ENCODE measurements at places on chromosomes 12 and 14.
A peak's percentile ranks its signal among the peaks of the same experiment; 100 is the strongest.

GRCh38 chr12:15045451-15045850 is 72.6 kb downstream of the PDE6H start:
- DNase-seq: no peak

- peak; percentile 70 for DNase-seq
Measured at GRCh38 chr12:23204933-23205778, 580.2 kb downstream of the ETNK1 start.

DNA sequence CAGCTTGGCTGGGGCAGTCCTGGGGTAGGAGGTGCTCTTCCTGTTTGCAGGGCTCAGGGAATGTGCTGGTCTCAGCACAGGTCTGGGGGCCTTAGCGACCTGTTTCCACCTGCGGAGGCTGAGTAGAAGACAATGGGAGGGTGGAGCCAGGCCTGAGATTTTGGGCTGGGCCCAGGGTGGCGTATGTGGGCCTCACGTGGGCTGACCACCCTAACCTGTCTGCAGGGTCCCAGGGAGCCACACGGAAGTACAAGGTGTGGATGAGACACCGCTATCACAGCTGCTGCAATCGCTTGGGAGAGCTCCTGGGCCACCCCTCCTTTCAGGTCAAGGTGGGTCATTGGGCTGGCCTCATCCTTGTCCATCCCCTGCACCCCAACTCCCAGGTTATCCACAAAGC is 1.1 kb downstream of the NOC4L start:
- no peak for DNase-seq

GRCh38 chr12:51590347-51591015 is 552 bp upstream of the SCN8A start:
- peak; percentile 75 for DNase-seq

- DNase-seq: no peak
Measured at GRCh38 chr14:52998376-52999015, 47.6 kb upstream of the FERMT2 start.

DNA sequence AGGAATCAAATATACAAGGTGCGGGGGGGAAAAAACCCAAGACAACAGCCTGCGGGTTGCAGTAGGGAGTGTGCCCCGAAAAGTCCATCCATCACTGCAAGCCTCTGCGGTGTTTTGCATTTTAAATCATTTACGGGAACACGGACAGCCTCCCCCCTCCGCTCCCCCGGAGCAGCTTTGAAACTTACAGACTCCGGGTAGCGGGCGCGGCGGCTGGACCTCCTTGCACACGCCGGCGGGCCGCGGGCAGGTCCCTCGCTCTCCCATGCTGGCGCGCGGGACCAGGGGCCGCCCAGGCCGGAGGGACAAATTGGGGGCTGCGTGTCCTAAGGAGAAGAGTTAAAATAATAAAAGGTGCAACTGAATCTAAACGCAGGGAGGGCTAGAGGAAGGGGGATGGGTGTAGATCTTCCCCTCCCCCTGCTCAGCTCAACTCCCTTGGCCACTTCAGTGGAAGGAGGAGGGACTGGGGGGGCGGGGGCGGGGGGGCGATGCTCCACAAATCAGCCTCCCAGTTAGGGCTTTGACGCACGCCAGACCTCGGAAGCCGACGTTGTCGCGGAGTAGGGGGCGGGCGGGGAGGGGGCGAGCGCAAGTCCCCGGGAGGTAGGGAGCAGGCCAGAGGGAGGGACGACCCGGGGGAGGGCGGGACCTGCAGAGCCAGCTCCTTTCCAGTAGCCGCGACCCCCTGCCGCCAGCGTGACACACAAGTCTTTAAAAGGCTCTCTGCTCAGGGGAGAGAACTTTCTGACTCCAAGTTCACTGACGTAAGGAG is at the start of gene KCNJ8:
Gene KCNJ8 (minus strand): TSS at position 349 of the 775 bp plus-strand sequence. CDS start 1,090 bp downstream, outside the sequence.
- peak; percentile 84 for DNase-seq

- no peak for DNase-seq
Measured at GRCh38 chr14:81555051-81555450, 21.4 kb upstream of the SEL1L start.

GRCh38 chr12:4272424-4273272 is 914 bp upstream of the CCND2 start:
- peak; percentile 96 for DNase-seq

DNA sequence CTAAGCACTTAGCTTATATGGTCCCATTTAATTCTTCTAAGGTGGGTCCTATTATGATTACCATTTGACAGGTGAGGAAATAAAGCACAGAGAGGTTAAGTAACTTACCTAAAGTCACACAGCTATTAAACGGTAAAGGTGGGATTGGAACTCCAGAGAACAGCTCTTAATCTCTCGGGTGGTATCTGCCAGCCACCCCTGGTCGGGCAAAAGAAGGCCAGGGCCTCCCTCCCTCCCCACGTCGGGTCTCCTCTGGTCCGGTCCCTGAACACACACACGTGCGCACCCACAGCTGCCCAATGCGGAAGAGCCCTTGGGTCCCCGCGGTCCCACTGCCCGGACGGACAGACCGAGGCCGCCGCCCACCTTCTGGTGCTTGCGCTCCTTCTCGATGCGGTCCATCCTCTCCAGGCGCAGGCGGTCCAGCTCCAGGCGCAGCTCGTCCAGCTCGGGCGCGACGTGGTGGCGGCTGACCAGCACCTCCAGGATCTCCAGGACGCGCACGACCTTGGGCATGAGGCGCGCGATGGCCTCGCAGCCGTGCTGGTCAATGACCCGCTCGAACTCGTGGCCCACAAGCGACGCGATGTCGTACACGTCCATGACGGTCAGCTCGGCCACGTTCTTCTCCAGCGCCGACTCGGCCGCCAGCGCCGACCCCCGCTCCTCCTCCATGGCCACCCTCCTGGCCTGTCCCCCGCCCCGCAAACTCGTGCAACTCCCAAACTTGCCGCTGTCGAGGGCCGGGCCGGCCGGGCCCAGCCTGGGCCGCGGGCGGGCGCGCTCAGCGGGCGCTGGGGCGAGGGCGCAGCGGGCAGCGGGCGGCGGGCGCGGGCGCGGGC is 490 bp downstream of the RILPL1 start:
- no peak for DNase-seq

GRCh38 chr14:102282751-102283465 is 22.1 kb downstream of the MOK start:
- no peak for DNase-seq

DNA sequence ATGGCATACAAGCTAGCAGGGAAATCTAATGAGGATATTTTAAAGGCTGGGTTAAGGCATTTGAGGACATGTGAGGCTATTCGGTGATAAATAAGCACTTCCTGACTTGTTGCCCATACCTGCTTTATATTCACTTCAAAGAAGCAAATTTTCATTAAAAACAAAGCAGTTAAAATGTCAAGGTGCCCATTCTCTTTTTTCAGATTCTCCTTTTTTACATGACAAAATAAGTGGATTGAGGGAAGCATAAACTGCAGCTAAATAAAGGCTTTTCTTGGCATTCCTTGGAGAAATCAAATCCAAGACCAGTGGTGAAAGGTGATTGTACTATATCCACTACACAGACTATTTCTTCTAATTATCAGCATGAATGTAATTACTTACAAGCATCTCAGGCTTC is 166.9 kb downstream of the PTCSC3 start:
- no peak for DNase-seq

- DNase-seq: no peak
Measured at GRCh38 chr12:68932128-68932960, 627 bp downstream of the CPM start.

- no peak for DNase-seq
Measured at GRCh38 chr12:2226641-2227040, 173.9 kb downstream of the CACNA1C start.

DNA sequence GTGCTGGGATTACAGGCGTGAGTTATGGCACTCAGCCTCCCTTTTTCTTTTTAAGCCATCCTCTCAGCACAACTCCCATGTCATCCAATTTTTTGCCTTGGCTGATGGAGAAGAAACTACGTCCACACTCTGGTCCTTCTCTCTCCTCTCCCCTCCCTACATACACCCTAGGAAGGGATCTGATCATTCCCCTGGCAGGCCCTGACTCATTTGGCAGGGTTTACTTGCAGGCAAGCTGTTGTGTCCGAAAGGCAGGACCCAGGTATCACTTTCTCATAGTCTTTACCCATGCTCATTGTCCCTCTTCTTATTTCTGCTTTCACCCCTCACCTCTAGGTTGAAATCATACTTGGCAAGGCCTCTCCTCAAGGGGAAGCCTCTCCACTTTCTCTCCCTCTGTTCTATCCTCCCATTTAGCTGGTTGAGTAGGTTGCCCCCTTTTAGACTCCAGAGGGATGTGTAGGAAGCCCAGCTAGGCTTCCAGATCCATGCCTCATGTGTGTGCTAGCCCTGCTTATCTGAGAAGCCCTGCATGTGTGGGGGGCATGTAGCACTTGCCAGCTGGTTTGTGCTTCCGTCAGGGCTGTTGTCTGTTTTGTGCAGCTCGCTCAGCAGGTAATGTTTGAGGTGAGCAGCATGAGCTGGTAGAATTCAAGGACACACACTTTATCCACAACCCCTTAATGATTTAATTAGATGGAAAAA is 14.8 kb downstream of the GPR19 start:
- DNase-seq: no peak

- peak; percentile 23 for DNase-seq
Measured at GRCh38 chr14:21136024-21136423, 19.8 kb downstream of the OR5AU1 start.

DNA sequence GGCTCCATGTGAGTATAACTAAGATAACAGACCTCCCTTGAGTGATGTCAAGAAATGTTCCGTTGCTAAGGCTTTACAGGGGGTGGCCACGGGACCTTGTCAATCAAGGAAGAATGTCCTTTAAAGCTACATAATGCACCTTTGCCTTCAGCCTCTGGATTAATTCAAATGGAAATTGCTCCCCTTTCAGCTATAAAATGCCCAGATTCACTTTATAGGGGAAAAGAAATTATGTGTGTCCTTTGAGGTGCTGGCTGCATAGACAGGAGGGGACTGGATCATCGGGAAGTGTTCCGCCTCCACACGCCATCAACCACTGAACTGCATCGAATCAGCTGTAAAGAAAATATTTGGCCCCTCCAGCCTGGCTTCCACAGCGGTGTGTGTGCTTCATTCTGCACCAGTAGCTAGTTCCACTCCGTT is 415.4 kb downstream of the DPF3 start:
- DNase-seq: peak; percentile 0

- no peak for DNase-seq
Measured at GRCh38 chr14:54568821-54569595, 2.1 kb downstream of the SAMD4A start.

GRCh38 chr14:73686901-73687300 is 27.3 kb downstream of the PNMA1 start:
- no peak for DNase-seq

GRCh38 chr14:67763158-67763822 is 53.1 kb downstream of the ZFYVE26 start:
- DNase-seq: no peak

- DNase-seq: no peak
Measured at GRCh38 chr12:22268973-22269372, 65.5 kb downstream of the ST8SIA1 start.

- no peak for DNase-seq
Measured at GRCh38 chr14:94225460-94226378, 51.6 kb downstream of the PPP4R4 start.

- DNase-seq: peak; percentile 81
Measured at GRCh38 chr12:32455607-32456071, 56.3 kb downstream of the FGD4 start.

DNA sequence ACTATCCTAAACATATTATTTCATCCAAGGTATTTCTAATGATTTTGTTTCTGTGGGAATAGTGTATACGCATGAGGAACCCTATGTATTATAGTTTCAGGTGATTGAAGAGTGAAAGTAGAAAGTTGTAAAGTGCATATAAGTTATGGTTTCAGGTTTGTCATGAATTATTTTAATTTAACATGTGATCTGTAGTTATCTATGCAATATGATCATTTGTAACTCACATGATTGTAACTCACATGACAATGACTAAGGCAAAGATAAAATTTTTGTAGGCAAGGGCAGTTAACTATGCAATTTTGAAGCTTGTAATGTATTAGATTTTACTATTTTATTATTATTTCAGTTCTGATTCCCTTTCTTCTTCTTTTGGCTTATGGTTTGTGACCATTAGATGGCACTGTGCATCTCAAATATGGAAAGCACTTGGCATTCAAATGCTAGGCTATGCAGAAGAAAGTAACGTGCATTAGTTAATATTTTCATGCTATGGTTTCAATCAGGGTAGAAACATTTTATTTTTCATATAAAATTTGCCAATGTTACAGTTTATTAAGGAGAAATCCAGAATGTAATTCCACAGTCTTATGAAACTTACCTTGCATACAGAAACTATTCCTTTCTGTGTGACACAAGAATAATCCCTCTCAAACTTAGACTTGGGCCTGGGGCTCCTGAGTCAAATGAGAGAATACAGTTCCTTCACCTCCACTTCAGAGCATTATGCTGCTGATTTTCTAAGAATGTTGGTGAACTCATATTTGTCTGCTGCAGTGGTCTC is 15.8 kb upstream of the TMEM30B start:
- DNase-seq: peak; percentile 47

DNA sequence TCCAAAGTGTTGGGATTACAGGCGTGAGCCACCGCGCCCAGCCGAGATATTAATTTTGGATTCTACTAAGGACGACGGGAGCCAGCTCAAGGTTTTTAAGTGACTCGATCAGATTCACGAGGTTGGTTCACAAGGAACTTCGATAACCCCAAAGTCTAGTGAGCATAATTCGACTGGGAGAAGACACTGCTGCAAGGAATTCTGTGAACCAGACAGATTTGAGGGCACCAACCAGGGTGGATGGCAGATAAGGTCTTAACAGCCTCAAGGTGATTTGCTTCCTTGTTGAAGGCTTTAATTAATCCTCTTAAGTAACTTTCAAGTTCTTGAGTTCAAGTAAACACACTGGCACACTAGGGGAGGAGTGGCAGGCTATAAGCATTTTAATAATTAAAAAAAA is 1.1 kb upstream of the KLHDC2 start:
- DNase-seq: no peak

DNA sequence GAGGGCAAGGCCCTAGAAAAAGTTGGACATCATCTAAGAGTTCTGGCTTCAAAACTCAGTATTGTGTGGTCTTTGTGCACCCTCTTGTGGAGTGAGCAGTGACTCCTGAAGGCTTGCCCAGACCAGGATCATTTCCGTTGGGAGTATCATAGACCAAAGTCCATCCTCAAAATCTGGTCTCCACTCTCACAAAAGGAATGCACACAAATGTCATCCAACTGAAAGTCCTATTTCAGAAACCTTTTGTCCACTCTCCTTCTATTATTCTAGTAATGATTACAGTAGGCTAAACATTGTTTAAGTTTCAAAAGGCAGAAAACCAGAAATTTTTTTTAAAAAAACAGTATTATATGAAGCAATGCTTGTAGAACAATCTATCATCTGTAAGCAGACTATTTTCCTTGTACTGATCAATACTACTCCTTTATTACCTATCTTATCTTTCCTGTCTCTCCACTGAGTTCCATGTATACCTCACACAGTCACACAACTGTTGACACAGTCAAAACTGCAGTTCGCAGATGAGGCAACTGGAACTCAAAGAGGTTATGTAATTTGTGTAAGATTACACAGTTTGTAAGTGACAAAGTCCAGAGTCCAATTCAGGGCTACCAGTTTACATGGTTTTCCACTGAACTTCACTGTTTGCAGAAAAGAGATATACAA is 41.4 kb downstream of the COX16 start:
- DNase-seq: peak; percentile 44
